A549 (cell line): ENCODE measurements at places on chromosomes 13 and 19.

GRCh38 chr19:8609279-8610040 is 1.1 kb downstream of the ADAMTS10 start:
- peak; percentile 44 for DNase-seq

GRCh38 chr19:5956323-5956722 is 21.6 kb downstream of the RANBP3 start:
- no peak for DNase-seq

DNA sequence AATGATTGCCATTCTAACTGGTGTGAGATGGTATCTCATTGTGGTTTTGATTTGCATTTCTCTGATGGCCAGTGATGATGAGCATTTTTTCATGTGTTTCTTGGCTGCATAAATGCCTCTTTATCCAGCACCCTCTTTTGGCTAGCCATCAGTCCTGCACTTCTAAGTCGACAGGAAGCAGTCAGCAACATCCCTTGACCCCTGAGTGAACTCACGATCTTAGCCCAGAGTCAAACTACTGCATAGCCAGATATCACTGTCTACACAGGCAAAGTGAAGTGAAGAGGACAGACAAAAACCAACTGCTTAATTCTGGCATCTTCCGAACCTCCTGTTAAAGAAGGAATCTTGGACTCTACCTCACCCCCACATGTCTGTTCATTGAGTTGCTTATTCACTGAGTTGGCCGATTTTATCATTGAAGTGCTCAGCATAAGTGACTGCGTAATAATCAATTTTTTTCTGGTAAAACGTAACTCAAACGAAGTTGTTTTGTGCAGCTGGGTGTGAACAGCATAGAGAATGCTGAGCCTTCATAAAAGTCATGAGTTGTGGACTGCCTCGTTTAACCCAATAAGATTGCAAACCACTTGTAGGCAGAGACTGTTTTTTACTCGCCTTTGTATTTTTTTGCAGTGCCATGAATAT is 304.2 kb downstream of the COG6 start:
- no peak for DNase-seq

- DNase-seq = peak; percentile 76
Observed at GRCh38 chr13:114143806-114144605, 11.6 kb upstream of the RASA3 start.

DNA sequence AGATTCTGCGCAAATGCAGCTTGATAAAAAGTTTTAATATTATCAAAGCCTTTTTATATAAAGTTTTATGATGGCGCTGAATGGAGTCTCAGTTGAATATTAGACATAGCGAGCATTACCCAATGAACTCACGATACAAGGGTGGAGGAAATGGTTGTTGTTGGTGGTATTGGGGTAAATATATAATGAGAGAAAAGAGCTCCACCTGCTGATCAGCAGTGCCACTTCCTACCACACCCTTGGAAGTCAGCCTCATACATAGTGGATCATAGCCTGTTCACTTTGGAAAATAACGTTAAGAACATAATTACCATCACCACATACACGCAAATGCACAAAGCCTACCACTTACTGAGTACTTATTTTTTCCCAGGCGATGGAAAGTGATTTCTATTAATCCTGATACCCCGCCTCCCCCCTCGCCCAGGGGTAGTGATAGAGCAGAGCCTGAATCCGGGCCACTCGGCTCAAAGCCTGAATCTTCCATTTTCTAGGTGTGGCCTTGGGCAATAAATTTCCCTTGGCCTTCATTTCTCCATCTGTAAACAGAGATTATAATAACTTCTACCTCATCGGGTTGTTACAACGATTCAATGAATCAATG is 358.3 kb downstream of the KLF5 start:
- DNase-seq = peak; percentile 5

DNA sequence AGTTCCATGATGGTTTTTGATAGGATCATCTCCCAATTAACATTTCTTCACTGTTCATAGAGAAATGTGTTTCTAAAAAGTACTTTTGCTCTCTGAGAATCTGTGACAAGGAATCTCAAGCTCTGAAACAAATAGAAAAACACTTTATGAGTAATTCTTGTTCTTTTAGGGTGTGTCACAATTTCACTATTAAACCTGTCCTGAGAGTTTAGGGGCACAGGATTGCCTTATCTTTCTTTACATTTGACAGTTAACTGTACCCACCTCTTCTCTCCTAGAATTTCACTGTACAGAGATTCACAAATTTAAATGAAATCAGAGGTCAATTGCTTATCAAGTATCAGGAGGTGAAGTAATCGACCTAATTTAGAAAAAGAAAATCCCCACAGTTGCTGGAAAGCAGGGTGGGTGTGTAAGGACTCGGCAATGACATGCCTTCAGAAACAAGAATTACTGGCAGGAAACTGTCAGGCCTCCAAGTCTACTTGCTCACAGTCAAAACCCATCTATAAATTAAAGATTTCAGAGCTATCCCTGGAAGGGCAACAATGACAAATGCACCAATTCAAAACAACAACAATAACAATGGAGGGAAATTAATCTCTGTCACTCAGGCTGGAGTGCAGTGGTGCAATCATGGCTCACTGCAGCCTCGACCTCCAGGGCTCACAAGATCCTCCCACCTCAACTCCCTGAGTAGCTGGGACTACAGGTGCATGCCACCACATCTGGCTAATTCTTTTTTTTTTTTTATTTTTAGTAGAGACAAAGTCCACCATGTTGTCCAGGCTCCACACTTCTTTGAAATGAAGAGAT is 250.2 kb downstream of the ABCC4 start:
- DNase-seq = no peak

GRCh38 chr19:38658462-38659306 is 11.2 kb downstream of the ACTN4 start:
- peak; percentile 99 for DNase-seq

DNA sequence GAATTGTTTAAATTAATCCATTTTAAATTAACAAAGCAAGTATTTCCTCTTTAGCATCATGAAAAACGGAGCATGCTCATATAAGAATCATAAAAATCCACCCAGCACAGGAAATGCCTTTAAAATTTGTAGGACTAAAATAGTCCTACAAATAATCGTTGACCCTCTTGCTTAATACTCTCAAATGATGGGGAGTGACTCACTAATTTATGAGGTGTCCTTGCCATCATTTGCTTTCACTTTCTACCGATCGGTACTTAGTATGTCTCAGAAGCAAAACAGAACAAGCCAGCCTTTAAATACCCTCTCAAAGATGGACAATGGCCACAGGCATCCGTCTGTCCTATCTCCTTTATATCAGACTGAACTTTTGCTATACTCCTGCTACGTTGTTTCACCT is 97.2 kb downstream of the SUCLA2 start:
- DNase-seq = no peak

GRCh38 chr19:5356918-5357317 is 16.3 kb upstream of the PTPRS start:
- no peak for DNase-seq

DNA sequence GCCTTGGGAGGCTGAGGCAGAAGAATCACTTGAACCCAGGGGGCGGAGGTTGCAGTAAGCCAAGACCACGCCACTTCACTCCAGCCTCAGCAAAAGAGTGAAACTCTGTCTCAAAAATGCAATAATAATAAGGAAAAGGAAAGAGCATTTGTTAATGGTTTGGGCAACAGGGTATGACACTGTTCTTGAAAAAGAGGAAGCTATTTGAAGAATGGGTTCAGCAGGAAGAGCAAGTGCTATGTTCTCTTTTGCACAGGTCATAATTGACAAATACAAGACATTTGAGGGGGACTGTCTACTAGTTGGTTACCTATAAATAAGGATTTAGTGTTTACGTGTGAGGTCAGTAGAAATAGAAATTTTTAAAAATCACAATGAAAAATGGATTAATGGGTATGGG is 218.3 kb downstream of the DCT start:
- DNase-seq = no peak

DNA sequence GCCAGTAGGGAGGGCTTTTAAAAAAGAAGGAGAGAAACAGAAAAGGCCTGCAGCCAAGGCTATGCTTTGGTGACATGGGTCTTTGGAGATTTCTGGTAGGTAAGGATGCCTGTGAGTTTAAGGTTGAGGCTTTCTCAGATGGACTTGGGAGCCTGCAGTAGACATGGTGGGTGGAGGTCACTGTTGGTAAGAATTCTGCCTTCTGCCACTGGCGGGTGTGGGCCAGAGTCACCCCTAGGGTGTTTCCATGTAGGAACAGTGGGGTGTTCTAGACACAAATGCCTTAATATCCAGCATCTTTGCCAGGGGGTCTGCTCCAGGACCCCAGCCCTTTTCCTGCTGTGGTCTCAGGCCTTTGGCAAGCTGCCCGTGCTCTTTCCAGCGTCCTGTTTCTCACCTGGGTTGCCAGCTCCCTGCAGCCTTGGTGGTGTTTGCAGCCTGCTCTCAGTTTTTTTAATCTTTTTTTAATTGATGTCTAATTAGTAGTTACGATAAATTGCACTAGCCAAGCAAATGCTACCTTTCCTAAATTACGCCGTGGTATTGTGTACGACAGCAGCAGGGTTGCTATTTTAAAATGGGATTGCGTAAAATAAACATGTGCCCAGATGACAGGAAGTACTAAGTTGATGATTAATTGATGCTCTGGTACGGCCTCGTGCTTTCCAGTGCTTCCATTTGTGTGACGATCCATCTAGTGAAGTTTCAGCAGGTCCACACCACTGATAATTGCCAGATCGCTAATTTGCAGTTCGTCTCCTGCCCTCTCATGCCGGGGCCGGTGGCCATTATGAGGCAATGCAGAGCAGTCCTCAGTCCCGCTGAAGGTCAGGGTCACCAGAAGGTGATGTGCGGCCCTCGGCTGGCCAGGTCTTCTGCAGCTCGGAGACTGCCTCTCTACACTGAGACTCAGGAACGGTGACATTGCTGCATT is 35.3 kb upstream of the NPAS1 start:
- peak; percentile 59 for DNase-seq

GRCh38 chr13:41939398-41939797 is 21.5 kb downstream of the VWA8 start:
- no peak for DNase-seq

GRCh38 chr19:28403690-28404089 is 809.3 kb downstream of the UQCRFS1 start:
- DNase-seq = no peak

GRCh38 chr13:71661921-71662320 is 205.1 kb downstream of the DACH1 start:
- DNase-seq = no peak
